Right cardiac atrium (tissue), 5 donors: ENCODE measurements at places on chromosomes 3 and 15. TPM values are rescaled to one million over a fixed set of nuclear protein-coding genes. Genes with fewer than 3 reads are reported as not detected.

DNA sequence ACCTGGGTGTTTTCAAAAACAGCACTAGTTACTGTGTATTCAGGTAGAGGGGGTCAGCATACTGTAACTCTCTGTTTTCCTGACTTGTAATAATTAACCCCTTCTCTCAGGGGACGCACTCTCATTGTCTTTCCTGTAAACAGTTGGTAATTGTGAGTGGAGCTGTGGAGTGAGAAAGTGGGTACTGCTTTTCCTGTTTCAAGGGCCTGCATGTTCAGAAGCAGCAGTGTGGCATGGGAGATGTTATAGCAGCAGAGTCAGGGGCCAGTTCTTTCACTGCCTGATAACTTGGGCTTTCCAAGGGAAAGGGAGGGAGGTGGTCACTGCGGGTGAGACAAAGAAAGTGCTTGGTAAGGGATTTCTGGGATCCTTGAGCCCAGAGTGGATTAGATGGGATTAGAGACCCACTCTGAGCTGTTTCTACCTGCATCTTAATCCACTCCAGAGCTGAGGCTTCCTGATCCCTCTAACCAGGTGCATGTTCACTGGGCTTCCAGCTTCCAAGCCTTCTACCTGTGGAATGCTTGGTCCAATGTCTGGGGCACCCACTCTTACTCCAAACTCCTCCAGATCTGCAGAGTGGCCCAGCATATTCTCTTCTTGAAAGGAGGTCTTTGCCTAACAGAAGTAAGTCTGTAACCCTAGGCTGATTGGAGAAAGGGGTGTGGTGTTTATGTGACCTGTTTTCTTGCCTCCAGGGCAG lies 105.2 kb downstream of the RPLP1 start:
- no peak for DNase-seq

DNA sequence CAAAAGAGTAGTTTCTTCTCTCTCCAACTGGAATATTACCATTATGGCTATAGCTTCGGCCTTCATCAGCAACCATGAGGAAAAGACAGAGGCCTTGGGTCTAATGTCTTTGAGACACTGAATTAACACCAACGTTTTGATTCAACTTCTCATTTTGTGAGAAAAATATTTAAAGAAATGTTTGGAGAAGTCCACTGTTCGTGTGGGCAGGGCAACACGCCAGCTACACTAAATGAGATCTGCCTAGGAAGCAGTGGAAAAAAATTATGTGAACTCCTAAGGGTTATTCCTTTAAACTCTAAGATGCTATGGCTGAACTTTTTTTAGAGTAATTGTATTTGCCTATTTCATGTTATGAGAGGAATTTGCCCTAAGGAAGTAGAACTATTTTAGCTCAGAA lies 41.8 kb downstream of the NCEH1 start:
- DNase-seq = no peak

DNA sequence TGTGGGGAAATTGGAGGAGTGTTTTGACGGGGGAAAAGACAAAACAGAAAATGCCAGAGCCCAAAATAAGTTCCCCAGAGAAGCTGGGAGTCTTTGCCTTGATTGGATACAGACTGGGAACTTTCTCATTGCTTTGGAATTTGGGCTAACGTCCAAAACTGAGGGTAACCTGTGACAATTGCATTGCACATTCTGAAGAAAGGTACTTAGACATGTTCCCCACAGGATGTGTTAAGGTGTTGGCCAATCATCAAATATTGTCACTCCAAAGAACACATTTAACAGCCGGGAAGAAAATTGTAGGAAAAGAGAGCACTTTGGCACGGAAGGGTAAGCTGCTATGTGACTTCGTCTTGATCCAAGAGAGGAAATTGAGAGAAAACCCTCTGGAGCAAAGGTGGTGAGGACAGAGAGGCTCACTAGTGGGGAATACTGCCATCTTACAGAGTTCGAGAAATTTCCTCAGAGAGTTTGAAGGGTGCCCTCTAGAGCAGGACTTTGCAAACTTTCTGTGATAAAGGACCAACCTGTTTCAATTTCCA lies 619.5 kb upstream of the TBL1XR1 start:
- no peak for DNase-seq

DNA sequence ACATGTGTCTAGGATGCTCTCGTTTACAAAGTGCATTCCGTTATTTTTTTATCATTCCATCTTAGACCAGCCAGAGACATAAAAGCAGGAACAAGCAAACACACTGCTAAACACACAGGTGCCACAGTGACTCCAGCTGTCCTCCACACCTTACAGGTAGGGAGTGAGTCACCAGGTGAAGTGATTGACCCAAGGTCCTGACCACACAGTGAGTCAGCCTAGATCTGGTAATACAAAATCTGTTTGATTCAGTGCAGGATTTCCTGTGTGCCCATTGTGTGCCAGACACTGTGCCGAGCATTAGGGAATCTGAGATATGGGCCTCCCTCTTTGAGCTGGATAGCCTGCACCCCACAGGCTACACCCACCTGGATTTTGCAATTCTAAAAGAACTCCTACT lies 16.7 kb upstream of the BFSP2 start:
- no peak for DNase-seq

NRG4 gene
- total RNA-seq = 0.34 TPM

GRCh38 chr3:188489639-188490405 lies 335.9 kb downstream of the LPP start:
- DNase-seq = no peak

DNA sequence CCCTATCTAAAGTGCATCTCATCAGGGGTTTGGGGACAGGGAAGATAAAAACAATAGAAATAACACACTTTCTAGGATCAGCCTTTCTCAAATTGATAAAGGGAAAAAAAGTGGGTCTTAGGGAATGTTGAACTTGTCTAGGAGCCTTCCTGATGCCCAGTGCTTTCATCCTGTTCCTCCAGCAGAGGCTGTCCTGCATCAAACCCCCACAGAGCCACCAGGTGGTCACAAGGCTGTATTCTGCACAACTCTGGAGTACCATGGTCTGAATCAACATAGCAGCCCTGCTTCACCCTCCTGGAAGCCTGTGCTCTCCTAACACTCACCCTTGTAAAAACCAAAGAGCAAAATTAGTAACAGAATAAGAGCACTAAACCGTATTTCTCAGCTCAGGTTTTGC lies 118.5 kb upstream of the SLC25A36 start:
- no peak for DNase-seq

- no peak for DNase-seq
Observed at GRCh38 chr15:27095886-27096624, 125.1 kb downstream of the GABRG3 start.

GRCh38 chr3:155356594-155357370 lies 63.3 kb upstream of the STRIT1 start:
- DNase-seq = no peak

ABCC5 gene
- 57.3 TPM for total RNA-seq

CFAP92 gene
- total RNA-seq = 0.64 TPM

LRRC34 gene
- total RNA-seq = 5.5 TPM

- DNase-seq = no peak
Observed at GRCh38 chr3:133829310-133829707, 23.7 kb downstream of the SRPRB start.

- DNase-seq = no peak
Observed at GRCh38 chr3:70984776-70985482, 598.6 kb downstream of the FOXP1 start.

GRCh38 chr3:29281344-29282241 lies 722 bp downstream of the RBMS3 start:
- peak; percentile 51 for DNase-seq

ISG20 gene
- total RNA-seq = 4.1 TPM

DNA sequence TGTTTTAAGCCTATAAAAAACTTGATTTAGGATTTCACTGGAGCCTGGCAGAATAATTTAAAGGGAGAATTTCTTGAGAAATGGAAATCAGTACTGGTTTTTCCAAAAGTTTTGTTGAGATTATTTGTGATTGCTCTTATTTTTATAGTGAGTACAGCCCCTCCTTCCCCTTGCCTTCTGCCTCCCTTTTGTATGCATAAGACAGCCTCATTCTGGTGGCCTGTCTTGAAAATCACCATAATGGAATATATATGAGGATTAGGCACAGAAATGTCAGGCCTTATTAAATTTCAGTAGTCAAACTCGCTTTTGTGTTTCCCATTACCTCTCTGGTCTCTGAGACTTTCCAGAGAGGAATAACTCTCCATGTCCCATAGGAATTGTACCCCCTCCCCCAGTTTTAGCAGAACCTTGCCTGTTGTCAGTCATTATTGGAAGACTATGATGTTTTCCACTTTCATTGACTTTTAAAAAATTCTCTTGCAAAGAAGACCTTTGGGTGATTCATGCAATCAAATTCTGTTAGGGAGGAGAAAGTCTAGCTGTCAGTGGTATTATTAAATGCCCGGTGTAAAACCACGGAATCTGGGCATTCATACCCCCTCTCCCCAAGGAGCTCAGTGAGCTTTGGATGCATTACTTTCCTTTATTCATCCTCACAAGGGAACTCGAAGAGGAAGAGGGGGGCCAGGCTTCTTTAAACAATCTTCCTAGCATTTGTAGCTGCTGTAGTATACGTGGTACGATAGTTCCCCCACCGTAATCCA lies 171.6 kb upstream of the TSC22D2 start:
- DNase-seq = no peak

GOLGA6B gene
- total RNA-seq = not detected

EIF4G1 gene
- 301 TPM for total RNA-seq

DNA sequence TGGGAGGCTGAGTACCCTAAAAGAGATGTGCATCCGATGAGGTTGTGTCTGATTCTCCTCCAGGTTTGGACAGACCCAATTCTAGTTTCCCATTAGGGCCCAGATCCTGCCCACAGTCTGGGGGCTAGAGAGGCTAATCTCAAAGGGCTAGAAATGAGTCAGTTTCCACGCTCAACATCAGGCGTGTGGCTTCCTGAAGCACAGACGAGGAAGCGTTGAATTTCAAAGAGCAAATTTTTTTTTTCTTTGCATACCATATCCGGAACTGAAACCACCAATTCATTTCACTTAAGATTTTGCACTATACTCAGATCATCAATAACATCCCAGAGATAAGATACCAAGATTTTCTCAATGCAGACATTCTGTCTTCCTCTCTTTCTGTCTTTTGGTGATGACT lies 173.8 kb upstream of the BCL6 start:
- no peak for DNase-seq

RBM15B gene
- 15.8 TPM for total RNA-seq

DNA sequence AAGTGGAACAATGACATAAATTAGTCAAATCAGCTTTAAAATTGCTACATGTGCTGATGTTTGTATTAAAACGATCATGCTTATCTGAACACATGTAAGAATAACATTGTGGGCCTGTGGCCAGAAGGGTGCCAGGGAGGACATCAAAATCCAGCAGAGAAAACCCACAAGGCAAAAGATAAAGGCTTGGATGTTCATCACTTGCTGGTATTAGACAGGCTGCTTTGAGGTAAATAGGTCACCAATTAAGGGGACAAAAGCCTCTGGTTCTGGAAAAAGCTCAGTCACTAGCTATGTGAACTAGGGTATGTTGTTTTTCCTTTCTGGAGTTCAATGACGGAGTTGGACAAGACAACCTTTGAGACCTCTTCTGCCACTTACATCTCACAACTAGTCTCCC lies 74.4 kb upstream of the TMEM108 start:
- DNase-seq = no peak

GRCh38 chr3:172138792-172139507 lies 99.6 kb downstream of the FNDC3B start:
- no peak for DNase-seq

DNA sequence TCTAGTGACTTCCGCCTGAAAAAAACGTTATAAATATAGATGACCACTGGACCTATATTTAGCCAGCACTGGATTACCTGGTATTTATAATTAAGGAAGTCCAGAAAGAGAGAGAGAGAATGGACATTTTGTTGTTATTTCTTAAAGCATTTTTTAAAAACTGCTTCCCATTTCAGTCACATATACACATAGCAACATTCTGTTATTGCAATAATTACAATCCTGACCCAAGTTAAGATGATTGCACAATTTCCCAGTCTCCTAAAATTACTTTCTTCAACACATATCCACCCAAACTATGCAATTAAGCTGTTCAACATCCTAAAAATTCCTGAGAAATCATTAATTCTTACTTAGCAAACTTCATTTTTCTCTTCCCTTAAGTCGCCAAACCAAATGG lies 37.7 kb downstream of the PCSK6 start:
- DNase-seq = no peak

MITF gene
- 48.3 TPM for total RNA-seq

DNA sequence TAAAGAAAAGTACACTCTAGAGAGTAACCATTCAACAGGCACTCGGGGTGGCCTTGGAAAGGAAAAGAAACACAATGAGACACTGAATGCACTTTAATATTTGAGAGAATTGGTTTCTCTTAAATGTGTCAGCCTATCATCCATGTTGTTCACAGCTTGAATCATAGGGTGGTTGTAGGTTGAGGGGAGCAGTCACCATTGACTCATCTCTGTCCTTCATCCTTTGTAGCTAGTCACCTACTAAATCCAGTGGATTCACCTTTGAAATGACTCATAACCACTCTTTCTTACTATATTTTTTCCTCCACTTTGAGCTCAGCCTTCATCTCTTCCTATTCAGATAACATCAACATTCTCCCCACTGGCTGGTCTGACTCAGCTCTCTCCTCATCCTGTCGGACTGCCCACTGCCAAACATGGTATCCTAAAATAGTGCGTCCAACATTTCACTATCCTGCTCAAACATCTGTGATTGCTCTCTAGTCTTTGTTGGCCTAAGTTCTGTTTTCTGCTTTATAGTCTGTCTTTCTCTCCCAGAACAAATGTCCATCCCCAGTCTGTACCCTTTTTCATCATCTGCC lies 182.7 kb upstream of the GADL1 start:
- DNase-seq = no peak

GRCh38 chr3:126216416-126216815 lies 36.0 kb upstream of the ALDH1L1 start:
- DNase-seq = no peak

GRCh38 chr3:4613366-4613765 lies 120.2 kb downstream of the ITPR1 start:
- DNase-seq = no peak

DNA sequence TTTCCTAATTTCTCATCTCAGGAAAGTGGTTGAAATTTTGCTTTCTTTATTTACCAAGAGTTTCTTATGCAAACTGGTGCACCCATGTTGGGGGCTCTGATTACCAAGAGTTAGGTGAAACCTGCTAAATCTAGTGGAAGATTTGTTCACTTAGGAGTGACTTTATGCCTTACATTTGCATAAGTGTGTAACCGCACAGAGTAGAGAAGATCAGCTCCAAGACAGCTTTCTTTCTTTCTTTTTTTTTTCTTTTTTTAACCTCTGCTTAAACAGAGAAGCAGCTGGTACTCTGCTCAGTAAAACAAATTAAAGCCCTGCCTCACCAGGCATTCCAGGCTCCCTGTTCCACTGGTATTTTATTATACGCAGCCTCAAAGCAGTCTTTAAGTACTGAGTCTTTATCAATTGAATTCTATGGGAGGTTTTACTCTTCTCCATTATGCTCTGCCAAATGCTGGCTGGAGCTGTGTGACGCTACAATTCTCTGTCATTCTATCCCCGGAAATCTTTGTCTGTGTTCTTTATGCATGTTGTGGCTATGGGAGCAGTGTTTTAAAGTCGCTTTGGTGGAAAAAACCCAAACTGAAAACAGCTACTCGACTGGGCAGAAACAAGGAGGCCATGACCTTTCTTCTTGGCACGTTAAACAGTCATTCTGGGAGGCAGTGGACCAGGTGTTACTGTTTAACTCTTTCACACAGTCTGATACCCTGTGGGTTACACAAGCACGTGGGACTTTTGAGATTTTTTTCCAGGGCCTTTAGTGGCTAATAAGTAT lies 55.2 kb upstream of the GBE1 start:
- no peak for DNase-seq
